ENCODE measurements at places on chromosomes 5 and 9. TPM values are rescaled to one million over a fixed set of nuclear protein-coding genes. Genes with fewer than 3 reads are reported as not detected.

The CDH10 gene
- total RNA-seq = not detected

The PFN3 gene
- total RNA-seq = not detected

The PCDHAC2 gene
- total RNA-seq = not detected

The RNF183 gene
- not detected for total RNA-seq

The B4GALT7 gene
- 20.2 TPM for total RNA-seq

The CRB2 gene
- total RNA-seq = not detected

The FRMPD1 gene
- not detected for total RNA-seq

The CAPSL gene
- total RNA-seq = 0.59 TPM

The RLN2 gene
- total RNA-seq = 2.8 TPM

The NDUFA8 gene
- total RNA-seq = 50.7 TPM

The SLC25A48 gene
- not detected for total RNA-seq

The LCN6 gene
- not detected for total RNA-seq

The SLC6A7 gene
- total RNA-seq = not detected

The SELENOP gene
- total RNA-seq = 1.2 TPM

The IRX2 gene
- total RNA-seq = not detected

The PAX5 gene
- total RNA-seq = 0.29 TPM

The SOHLH1 gene
- not detected for total RNA-seq

The TMEM174 gene
- total RNA-seq = not detected

The OLFML2A gene
- total RNA-seq = not detected

The C9orf85 gene
- total RNA-seq = 11.4 TPM

The PAIP1 gene
- total RNA-seq = 57.2 TPM

The PKD2L2 gene
- not detected for total RNA-seq

All from CD8-positive, alpha-beta memory T cell (primary cell).